ENCODE measurements at places on chromosomes 2 and 18.

DNA sequence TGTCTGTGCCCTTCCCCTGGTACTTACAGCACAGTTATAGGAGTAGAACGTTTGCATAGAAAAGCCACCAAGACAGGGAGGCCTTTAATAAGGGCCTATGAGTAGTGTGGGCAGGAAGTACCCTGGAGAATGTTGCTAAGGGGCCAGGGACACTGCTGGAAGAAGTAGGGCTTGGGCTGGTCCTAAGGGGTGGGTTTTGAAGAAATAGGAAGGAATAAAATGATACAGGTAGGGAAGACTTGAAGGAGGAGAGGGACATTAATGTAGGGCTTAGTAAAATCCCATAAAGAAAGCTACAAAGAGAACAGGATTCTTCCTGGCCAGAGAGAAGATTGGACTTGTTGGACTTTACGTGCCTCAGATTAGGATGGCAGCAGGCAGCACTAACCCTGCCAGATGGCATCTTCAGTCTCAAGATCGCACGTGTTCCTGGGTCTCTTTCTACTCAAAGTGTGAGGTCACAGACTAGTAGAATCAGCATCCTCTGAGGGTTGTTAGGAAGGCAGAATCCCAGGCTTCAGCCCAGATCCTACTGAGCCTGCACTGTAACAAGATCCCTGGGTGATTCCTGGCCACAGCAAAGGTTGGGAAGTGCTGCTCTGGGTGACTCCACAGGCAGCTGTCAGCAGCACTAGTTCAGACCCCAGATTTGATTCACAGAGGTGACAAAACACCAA, 39.2 kb downstream of the EPAS1 start:
- no peak for DNase-seq

DNA sequence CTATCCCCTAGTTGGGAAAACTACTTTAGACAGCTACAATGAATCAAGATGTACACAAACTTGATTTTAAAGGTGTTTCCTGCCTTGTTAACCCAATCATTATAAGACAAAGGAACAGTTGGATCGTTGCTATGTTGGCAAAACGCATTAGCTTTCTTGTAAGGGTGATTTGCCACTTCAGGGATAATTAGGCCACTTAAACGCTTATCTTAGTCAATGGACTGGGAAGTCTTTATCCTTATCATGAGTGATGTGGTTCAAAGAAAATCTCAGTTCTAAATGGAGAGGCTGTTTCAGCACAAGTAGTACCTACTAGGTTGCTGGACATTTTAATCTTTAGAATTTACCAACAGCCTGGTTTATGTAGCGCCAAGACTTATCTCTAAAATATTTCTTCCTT, 406.1 kb upstream of the MEX3C start:
- no peak for DNase-seq

GRCh38 chr2:212943351-212943750, 208.1 kb downstream of the IKZF2 start:
- no peak for DNase-seq

DNA sequence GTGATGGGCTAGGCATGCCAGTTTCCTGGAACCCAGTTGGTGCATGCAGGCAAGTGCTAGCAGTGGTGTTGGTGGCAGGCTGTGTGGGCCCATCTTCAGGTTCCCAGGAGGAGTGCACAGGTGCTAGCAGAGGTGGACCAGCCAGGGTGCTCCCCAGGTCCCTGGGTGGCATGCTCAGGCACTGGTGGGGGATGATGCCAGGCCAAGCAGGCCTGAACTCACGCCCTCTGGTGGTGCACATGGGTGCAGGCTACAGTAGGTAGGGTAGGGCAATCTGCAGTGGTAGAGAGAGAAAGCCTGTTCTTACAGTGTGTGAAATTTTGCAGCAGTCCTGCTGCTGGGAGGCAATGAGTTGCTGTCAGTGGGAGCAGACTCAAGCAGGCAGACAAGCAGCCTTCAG, 1651.8 kb downstream of the DPP10 start:
- DNase-seq = no peak

DNA sequence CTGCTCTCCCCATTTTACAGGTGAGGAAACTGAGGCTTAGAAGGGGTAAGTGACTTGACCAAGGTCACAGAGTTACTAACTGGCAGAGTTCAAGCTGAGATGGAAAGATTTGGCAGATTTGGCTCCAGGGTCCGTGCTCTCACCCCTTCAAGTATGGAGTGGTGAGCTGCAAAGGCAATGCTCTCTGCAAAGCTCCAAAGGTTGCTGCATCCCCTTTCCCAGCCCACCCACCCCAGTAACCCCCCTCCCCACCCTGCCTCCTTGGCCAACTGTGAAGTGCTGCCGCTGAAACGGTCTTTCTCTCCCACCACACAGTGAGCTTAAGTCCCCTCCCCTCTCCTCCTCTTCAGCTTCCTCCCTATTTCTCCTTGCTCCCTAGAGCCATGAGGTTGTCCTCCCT, 152.8 kb downstream of the CAPN13 start:
- DNase-seq = no peak

- DNase-seq = peak; percentile 96
Observed at GRCh38 chr2:47344890-47345589, 57.9 kb upstream of the MSH2 start.

- no peak for DNase-seq
Observed at GRCh38 chr18:730692-731091, 18.3 kb upstream of the ENOSF1 start.
